ENCODE measurements at places on chromosomes 5 and 9. TPM values are rescaled to one million over a fixed set of nuclear protein-coding genes. Genes with fewer than 3 reads are reported as not detected.

The PRSS3 gene
- 107 TPM for total RNA-seq

The CDH12 gene
- not detected for total RNA-seq

The IFNA21 gene
- not detected for total RNA-seq

The CKMT2 gene
- total RNA-seq: 0.96 TPM

The NPR2 gene
- total RNA-seq: 1.3 TPM
